ENCODE measurements at places on chromosomes 2 and 18. TPM values are rescaled to one million over a fixed set of nuclear protein-coding genes. Genes with fewer than 3 reads are reported as not detected.

DNA sequence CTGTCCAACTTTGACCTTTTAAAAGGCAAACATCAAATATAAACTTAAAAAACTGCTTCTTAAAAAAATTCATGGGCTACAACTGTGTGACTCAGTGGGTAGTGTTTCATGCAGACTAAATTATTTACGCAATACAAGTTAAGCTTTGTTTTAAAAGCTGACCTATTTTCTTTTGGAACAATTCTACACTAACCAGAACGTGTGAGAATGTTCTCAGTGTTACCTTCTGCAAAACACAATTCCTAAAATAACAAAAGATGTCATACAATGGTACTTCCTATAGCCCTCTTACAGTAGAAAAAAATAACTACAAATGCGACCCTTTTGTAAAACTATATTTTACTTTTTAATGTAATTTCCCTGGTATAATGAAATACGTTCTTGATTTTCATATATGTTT, 793.8 kb upstream of the FSHR start:
- no peak for DNase-seq

- no peak for DNase-seq
Observed at GRCh38 chr2:199556527-199557285, 99.0 kb upstream of the SATB2 start.

DNA sequence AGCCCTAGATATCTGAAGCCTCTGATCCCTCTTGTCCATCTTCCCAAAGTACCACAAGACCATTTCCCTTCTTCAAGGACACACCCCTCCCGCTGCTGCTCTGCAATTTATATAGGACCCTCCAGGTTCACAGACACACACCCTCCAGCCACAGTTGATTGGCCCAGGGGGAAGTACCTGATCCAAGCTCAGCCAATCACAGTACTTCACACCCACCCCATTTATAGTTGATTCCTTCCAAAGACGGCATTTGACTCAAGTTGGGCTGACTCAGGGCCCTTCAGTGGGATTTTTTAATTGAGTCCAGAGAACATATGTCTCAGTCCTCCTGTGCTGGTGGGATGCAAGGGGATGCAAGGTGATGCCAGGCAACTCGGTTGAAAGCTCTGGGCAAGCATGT, 59.2 kb downstream of the GYPC start:
- no peak for DNase-seq

Gene SERPINB3
- not detected for total RNA-seq

Gene NT5C1B
- not detected for total RNA-seq

DNA sequence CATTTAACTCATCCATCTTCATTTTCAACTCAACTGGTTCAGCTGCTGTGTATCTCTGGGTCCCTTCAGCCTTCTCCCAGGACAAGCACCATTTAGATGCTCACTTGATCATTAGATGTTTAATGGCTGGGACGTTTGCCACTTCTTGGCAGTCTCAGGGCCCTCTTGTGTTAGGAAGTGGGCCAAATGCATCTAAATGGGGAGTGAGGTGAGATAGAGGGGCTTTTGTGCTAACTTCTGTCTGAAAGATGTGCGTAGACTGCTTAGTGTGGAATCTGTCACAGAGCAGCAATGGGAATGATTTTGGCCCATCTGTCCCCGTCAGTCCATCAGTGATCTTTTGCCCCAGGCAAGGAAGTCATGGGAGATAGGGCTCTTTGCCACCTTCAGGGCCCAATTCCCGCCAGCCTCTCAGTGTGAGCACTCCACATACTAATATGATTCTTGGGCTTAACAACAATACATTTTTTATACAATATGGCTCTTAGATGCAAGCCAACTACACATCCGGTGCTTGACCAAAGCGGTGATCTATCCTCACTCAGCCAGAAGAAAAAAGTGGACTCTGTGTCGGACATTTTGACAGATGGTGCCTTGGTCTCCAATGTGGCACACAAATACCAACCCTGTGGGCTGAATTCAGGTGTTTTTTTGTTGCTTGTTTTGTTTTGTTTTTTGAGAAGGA, 95.7 kb upstream of the EPC2 start:
- no peak for DNase-seq

Gene CABYR
- 0.60 TPM for total RNA-seq

Gene HS1BP3
- 17.9 TPM for total RNA-seq

Data from lung microvascular endothelial cell (primary cell).